ENCODE measurements at places on chromosomes 12 and 14. TPM values are rescaled to one million over a fixed set of nuclear protein-coding genes. Genes with fewer than 3 reads are reported as not detected.
A peak's percentile ranks its signal among the peaks of the same experiment; 100 is the strongest.

Gene RNASE2
- 1.3 TPM for total RNA-seq

Gene CHST11
- total RNA-seq: 56.7 TPM

Gene DTX1
- total RNA-seq: 27.5 TPM

Gene ZNF664
- 77.9 TPM for total RNA-seq

DNA sequence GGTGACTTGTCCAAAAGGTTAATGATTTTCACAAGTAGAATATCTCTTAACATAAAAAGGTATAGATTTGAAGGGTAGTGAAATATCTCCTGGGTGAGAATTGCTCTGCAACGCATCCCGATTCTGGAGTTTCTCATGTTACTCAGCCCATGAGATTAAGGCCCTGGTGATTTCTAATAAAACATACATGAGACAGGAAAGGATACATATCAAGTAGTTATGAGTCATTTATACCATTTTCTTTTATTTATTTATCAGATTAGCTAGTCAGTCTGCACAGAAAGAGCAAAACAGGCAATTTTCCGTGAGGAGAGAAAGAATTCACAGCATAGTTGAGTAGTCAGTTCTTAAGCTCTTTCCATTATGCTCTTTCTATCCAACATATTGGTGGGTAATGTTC, 535.6 kb upstream of the ATP2B1 start:
- no peaks in the 10 kb centered on the region for H3K27me3 ChIP-seq
- DNase-seq: no peak
- H3K36me3 ChIP-seq: no peaks in the 10 kb centered on the region
- H3K4me3 ChIP-seq: no peak overlapping the region
- no peak overlapping the region for H3K27ac ChIP-seq

DNA sequence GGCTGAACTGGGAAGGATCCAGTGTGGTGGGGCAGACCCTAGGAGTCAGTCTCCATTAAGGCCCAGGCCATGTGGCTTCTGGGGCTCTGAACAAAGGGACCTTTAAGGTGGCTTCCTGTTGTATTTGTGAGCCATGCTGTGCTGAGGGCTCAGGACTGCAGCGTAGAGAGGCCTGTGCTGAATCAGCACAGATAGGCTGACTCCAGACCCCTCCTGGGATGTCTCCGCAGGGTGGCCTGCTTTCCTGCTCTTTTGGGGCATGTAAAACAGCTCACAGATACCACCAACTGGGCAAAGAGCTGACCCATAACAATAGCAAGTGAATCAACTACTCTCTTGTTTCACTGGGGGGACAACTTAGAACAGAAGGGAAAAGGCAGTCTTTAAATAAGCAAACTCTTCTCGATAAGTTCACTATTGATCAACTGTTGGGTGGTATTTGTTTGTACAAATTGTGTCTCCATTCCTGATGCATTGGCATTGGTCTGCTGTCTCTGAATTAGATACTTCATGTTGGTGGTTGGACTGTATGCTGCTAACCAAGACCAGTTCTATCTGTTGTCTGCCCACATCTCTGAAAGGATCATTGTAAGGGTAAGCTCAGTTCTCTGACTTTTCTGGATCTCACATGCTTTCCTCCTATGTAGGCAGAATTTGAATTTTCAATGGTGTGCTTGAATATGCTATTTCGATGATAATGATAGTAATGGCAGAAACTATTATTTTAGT, 71.8 kb downstream of the MYRFL start:
- H3K27ac ChIP-seq: no peak overlapping the region
- DNase-seq: no peak
- H3K36me3 ChIP-seq: no peaks in the 10 kb centered on the region

DNA sequence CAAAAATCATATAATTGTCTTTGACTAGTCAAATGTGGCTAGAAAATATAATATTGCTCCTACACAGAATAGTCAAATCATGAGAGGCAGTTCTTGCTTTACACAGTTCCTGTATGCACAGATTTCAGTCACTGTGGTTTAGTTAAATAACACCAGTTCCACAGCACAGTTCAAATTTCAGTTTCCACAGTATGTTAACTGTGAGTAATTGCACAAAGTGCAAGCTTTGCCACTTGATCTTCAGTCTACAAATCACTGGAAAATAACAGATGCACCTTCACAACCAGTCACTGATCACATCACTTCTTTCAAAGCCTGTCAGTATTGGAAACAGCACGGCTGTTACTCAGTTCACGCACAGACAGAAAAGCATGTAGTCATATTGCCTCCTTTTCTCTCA, 38.7 kb downstream of the KCNH5 start:
- no peak overlapping the region for H3K4me3 ChIP-seq
- H3K27ac ChIP-seq: no peak overlapping the region
- H3K4me1 ChIP-seq: no peaks in the 10 kb centered on the region

DNA sequence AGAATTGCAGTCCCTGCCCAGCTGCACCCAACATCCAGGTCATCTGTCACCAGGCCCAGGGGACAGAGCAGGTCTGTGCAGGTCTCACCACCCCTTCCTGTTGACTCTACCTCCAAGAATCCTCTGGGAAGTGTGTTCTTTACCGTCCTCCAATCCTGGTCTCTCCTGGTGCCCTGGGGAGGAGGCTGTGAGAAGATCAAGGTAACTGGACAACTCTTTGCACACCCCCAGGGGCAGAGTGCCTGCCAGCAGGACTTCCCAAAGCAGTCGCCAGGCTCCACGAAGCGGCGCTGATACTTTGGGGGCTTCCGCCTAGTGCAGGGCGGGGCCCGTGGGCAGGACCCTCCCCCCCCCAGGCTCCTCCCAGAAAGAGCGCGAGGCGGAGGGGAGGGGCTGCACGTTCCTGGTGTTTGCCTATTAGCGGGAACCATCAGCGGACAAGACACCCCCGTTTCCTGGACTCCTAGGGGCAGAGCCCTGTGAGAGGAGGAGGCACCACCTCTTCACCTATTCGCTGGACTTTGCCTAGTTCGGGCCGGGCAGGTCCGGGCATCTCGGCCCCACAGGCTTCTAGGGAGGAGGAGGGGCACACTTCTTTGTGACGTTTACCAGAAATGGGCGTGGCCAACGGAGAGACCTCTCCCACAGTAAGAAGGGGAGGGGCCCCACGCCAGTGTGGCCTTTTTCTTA, 918.0 kb downstream of the AACS start:
- peak overlapping the region; percentile 20 for H3K4me3 ChIP-seq
- no peaks in the 10 kb centered on the region for H3K27me3 ChIP-seq
- H3K4me1 ChIP-seq: peaks cover 12% of the 10 kb centered on the region
- peak overlapping the region; percentile 4 for H3K27ac ChIP-seq
